SW 1271 (cell line): ENCODE measurements at places on chromosomes 16 and 17.

DNA sequence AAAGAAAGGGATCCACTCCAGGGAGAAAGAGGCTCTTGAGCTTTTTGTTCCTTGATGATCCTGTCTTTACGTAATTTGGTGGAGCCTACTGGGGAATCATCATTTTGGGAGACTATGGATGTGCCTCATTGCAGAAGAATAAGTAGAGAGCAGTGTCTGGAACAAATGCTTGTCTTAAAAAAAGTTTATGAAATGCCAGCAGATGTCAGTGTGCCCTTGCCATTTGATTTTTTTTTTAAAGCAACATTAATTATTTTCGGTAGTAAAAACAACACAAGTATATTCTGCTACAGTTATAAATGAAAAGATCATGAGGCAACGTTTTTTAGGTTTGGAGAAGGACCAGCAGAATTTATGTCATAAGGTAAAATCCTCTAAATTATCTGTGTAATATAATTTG, 934.8 kb upstream of the EEF2KMT start:
- no peak for DNase-seq

- DNase-seq, result no peak
Measured at GRCh38 chr17:81814748-81815645, 11.0 kb downstream of the GCGR start.

DNA sequence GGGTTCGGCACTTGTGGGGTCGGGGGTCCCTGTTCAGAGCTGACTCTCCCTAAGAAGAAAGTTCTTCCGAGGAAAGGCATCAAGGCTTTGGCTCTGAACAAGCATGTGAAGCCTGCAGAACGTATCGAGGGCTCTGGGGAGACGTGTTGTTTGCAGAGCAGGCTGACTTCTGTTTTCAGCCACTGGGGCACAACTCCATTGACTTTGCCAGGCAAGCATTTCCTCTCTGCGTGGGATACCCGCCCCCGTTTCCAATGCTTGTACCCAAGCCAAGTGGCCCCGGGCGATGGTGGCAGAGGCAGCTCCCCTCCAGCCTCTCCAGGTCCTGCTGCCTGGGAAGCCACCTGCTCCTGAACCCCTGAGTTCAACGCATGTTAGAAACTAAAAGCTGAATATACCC, 255.7 kb downstream of the RBFOX3 start:
- no peak for DNase-seq

- no peak for DNase-seq
Measured at GRCh38 chr16:23682181-23682580, 3.5 kb downstream of the PLK1 start.

GRCh38 chr17:63332286-63332685, 113.8 kb downstream of the CYB561 start:
- DNase-seq, result no peak

GRCh38 chr16:86241681-86242080, 268.6 kb upstream of the FOXF1 start:
- no peak for DNase-seq

DNA sequence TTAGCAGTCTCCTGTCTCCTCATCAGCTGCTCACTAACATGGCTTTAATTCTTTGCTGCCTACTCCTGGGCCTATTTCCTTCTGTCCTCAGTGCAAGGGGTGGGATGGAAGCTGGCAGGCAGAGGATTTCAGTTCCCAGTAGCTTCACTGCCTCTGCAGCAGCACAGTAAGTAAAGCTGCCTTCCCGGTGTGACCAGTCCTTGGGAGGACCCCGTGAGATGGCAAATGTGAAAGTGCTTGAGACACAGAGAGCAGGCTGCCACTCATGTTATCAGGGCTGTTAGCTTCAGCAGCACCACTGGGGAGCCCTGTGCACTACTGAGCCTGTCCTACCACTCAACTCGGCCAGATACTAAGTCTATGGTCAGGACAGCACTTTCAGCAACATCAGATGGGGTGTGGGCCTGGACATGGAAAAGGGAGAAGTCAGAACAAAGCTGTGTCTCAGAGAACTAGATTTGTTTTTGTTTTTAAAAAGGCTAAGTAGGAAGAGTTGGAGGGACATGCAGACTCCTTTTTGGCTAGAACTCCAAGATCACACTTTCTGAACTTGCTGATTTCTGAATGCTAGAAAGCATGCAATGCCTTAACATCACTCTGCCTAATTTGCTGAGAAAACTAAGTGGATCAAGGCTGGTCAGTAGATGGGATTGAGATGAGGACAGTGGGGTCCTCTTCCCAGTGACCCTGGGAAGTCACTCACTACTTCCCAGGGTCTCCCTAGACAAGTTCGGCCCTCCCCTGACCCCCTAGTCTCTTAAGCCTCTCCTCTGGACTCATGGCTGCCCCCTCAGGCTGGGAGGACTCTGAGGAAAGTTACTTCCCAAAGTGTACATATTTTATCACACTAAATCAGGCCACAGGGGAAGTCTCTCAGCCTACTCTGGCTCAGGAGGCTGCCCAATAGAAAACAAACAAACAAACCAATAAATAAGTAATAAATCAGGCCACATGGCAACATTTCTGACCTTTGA, 1.1 kb downstream of the ACSF2 start:
- DNase-seq, result no peak
